ENCODE measurements at places on chromosomes 2 and 18.

GRCh38 chr18:13437034-13437433 lies 218.5 kb downstream of the LDLRAD4 start:
- no peak for DNase-seq

GRCh38 chr18:31268985-31269406 lies 49.0 kb upstream of the DSG1 start:
- DNase-seq = no peak

DNA sequence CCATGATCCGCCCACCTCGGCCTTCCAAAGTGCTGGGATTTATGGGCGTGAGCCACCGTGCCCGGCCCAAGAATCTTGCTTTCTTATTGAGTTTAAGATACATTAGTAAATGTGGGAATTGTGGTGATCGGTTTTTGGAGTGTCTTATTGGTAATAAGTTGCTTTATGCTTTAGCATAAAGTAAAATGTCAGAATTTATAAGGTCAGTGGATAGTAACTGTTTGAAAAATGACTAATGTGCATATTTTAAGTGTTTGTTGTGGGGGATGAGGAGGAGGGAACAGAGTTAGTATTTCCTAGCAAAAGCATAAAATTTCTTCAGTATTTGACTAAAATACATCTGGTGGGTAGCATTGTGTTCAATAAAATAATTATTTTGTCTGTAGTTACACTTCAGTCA lies 77.4 kb downstream of the SLC39A10 start:
- DNase-seq = no peak

GRCh38 chr18:36993068-36993467 lies 164.1 kb downstream of the KIAA1328 start:
- no peak for DNase-seq

DNA sequence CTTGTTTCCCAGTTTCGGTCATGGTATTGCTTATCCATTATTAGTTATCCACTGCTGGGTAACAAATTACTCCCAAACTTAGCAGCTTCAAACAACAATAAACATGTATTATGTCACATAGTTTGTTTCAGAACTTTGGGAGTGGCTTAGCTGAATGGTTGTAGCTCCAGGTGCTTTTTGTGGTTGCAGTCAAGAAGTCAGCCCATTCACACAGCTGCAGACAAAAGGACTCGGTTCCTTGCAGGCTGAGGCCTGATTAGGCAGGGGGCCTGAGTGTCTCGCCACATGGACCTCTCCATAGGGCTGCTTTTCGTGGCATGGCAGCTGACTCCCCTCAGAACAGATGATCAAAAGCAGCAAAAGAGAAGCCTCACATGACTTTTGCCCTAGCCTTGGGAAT lies 58.2 kb upstream of the ITGA4 start:
- DNase-seq = no peak

DNA sequence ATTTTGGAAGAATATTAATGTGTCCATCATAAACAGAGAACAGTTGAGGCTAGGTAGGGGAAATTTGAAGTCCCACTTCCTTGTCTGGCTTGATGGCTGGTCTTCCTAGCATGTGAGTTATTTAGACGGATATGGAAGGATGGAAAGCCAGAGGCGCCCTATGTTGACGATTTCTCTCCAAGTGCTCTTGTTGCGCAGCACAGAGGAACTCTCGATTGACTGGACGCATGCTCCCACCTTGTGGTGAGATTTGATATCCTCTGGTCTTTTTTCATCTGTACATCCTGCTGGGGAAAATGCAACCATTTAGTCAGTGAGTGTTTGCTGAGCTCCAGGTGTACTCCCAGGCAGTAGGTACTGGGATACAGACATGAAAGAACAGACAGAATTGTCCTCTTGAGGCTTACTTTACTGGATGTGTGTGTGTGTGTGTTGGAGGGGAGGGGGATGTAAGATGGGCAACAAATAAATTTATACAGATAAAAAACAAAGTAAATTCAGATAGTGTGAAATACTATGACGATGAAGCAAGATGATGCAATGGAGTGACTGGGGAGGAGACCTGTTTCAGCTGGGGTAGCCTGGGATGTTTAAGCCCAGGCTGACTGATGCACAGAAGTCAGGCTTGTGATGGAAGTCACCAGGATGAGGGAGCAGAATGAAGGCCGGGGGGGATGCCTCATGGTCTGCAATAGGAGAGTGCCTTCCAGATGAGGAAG lies 137.2 kb downstream of the TRIM43 start:
- no peak for DNase-seq

GRCh38 chr18:74507927-74508326 lies 11.8 kb downstream of the CNDP2 start:
- DNase-seq = no peak

- DNase-seq = no peak
Measured at GRCh38 chr2:113981404-113982134, 91.7 kb downstream of the ACTR3 start.
